Chondrocyte (in vitro differentiated cells): ENCODE measurements at places on chromosomes 3 and 15. TPM values are rescaled to one million over a fixed set of nuclear protein-coding genes. Genes with fewer than 3 reads are reported as not detected.

GOLGA8G gene
- total RNA-seq: not detected in 3 replicates

SSUH2 gene
- 0.31 TPM in 1 of 3 replicates, not detected in the others for total RNA-seq

SLC12A8 gene
- 6.1 to 7.7 TPM (median 7.4 TPM) in 3 replicates for total RNA-seq

EMC7 gene
- 88.6 to 106 TPM (median 98.7 TPM) in 3 replicates for total RNA-seq

CHRNA5 gene
- total RNA-seq: 1.6 to 1.8 TPM (median 1.6 TPM) in 3 replicates

SLC28A2 gene
- not detected in 3 replicates for total RNA-seq

MYL3 gene
- 0.22 to 0.82 TPM in 2 of 3 replicates, not detected in the other for total RNA-seq

CFAP100 gene
- total RNA-seq: not detected in 3 replicates

PATL2 gene
- total RNA-seq: not detected in 3 replicates
